ENCODE measurements at places on chromosomes 1 and 21.
A peak's percentile ranks its signal among the peaks of the same experiment; 100 is the strongest.

DNA sequence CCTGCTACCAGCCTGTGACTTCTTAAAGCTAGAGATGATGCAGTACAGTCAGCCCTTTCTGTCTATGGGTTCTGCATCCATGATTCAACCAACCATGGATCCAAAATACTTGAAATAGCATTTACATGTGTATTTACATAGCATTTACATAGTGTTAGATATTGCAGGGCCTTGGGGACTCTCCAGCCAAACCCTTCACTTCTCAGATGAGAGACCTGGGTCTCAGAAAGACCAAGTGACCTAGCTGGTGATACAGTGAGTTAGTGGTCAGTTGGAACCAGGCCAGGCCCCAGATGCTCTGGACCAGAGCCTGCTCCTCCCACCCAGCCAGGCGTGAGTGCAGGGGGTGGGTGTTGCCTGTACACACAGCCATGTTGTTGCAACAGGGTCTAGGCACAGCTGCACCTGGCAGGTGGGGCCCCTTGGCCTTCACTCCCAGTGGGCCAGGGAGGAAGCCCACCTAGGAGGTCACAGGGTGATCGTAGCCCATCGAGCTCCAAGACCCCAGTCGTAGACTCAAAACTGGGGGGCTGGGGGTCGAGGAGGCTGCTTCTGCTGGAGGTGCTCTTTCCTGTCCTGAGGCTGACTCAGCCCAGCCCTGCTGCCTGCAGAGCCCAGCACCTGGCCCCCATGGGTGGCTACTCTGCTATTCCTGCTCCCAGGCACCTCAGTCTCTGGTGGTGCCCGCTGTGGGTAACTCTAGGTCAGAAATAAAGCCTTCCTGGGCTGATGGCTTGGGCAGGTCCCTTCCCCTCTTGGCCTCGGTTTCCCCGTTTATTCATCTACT, 7.7 kb downstream of the TMEM61 start:
- no peak for DNase-seq

GRCh38 chr1:202167708-202168415, 7.5 kb upstream of the PTPN7 start:
- peak; percentile 84 for DNase-seq

DNA sequence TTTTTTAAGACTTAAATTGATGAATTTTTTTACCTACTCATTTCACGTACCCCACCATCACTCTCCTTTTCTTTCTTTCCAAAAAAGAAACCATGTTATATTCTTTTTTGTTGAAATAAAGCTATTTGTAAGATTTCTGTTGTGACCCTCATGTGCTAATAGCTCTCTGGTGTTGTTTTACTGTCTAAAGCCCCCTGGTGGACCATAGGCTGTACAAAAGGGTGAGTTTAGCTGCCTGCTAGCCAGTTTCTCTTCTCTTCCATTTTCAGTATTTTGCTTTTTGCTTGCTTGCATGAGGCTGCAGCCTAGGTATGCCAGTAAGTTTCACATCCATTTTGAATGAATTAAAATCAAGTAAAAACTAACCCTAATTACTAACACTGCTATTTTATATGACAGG, 15.6 kb upstream of the VAMP3 start:
- DNase-seq, result no peak

- DNase-seq, result no peak
Measured at GRCh38 chr1:203093754-203094410, 8.1 kb upstream of the MYOG start.

DNA sequence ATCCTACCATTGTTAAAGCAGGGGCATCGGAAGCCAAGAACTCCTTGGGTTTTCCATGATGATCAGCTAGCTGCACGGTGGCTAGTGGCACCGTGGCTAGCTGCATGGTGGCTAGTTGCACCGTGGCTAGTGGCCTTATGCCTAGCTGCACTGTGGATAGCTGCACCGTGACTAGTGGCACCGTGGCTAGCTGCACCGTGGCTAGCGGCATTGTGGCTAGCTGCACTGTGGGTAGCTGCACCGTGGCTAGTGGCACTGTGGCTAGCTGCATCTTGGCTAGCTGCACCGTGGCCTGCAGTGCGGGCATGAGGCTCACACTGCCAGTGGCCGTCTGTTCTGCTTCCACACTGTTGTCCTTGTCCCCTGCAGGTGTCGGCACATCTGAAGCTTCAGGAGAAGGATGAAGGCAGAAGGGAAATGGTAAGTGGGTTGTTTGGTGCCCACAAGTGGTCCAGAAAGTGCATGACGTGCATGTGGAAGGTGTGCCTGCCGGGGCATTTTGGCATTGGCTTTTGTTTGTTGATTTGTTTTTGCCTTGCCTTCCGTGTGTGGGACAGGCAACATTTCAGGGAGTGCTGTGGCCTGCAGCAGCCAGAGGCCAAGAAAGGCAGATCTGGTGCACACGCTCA, 38.6 kb downstream of the TFF3 start:
- DNase-seq, result no peak

DNA sequence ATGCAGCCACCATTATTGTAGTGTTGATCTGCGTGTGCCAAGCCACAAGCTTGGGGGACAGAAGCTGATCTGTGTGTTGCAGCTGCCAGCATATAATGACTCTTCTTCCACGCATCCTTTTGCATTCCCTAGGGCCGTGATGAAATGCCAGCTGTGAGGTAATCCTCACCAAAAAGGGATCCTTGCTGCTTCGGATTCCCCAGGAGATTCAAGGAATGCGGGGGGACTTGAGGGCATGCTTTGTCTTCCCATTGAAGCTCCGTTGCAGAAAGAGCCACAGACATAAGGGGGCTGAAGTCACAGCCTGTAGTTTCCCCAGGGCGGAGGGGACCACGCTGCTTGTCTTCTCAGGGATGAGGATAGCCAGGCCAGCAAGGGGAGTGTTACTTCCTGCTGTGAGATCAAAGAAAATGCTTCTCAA, 281.6 kb upstream of the FMN2 start:
- DNase-seq, result no peak

DNA sequence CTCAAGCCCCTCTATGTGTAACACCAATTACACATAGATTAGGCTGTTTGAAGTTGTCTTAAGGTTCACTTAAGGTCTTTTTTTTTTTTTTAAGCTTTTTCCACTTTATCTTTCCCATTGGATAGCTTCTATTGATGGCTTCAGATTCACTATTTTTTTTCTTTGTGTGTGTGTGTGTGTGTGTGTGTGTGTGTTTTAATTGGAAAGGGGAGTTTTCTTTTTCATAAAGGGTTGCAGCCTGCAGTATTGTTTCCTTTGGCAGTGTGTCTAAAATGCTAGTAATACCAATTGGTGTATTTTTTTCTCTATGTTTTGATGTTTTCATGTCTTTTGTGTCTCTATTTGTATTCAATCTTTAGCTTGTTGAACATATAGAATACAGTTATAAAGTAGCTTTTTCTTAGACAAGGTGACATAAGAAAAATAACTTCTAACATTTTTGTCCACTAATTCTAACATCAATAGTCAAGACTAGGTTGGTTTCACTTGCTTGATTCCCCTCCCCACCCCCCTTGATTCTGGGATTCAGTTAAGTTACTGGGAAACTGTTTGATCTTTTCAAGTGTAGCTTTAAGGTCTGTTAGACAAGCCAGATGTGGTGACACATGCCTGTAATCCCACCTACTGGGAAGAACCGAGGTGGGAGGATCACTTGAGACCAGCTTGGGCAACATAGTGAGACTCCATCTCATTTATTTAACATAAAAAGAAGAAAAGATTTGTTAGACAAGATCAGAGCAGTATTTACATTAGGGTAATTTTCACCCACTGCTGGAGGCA, 21.4 kb downstream of the PRRC2C start:
- no peak for DNase-seq

DNA sequence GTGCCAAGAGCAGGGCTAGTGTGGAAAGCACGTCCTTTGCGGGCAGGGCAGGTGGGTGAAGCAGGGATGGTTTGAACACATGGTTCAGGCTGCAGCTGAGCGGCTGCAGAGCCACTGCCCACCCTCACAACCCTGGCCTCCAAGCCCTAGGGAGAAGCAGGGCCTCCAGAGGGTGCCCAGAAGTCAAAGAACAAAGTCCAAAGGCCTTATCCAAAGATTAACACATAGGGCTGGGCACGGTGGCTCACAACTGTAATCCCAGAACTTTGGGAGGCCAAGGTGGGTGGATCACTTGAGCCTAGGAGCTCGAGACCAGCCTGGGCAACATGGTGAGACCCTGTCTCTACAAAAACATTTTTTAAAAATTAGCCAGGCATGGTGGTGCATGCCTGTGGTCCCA, 46.8 kb downstream of the CAPN8 start:
- no peak for DNase-seq

- DNase-seq, result no peak
Measured at GRCh38 chr1:25538191-25538767, 5.1 kb upstream of the LDLRAP1 start.

DNA sequence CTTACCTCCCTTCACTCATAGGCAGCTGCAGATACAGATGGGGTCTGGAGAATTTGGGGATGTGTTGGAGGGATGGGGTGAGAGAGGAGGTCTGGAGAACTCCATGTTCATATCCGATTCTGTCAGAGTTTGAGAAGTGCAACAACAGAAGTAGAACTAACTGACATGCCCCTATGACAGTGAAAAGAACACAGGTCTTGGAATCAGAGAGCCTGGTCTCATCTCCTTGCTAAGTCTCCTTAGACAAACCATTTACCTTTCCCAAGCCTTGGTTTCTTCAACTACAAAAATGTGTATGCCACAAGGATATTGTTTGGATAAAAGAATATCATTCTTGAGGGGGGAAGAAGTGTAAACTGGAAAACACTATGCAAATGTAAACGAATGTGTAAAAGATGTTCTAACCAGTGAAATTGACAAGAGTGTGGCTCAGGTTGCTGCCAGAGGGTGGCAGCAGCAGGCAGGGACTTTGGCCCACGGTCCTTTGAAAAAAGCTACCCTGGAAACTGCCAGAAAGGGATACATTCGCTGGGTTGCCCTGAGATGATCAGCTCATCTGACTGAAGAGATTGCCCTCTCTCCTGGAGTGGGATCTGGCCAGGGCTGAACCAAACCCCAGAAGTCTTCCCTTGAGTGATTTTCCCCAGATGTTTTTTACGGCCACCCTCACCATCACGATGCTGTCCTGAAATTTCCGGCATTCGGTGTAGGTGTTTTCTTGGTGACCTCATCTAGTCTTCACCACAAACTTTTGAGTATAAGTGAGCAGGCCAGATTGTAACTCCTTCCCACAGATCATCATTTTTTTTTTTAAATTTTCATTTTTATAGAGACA, 17.0 kb upstream of the CD2 start:
- peak; percentile 67 for DNase-seq

GRCh38 chr1:54581621-54582035, 33.6 kb downstream of the ACOT11 start:
- peak; percentile 58 for DNase-seq

DNA sequence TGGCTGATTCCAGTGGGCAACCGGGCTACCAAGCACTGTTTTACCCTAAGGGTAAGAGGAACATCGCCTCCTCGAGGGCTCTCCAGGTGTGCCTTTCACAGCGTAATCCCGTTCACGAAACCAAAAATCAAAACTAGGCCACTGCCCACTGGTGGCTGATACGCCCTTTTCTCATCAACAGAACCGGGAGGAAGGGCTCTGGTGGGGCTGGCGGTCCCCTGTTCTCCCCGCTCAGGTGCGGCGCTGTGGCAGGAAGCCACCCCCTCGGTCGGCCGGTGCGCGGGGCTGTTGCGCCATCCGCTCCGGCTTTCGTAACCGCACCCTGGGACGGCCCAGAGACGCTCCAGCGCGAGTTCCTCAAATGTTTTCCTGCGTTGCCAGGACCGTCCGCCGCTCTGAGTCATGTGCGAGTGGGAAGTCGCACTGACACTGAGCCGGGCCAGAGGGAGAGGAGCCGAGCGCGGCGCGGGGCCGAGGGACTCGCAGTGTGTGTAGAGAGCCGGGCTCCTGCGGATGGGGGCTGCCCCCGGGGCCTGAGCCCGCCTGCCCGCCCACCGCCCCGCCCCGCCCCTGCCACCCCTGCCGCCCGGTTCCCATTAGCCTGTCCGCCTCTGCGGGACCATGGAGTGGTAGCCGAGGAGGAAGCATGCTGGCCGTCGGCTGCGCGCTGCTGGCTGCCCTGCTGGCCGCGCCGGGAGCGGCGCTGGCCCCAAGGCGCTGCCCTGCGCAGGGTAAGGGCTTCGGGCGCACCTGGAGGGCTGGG, at the start of gene IL6R:
Gene IL6R (plus strand): TSS at position 360 of the 763 bp plus-strand sequence. CDS start 287 bp downstream, at position 647.
- peak; percentile 37 for DNase-seq

GRCh38 chr1:30405631-30406212, 317.7 kb downstream of the MATN1 start:
- DNase-seq, result no peak

DNA sequence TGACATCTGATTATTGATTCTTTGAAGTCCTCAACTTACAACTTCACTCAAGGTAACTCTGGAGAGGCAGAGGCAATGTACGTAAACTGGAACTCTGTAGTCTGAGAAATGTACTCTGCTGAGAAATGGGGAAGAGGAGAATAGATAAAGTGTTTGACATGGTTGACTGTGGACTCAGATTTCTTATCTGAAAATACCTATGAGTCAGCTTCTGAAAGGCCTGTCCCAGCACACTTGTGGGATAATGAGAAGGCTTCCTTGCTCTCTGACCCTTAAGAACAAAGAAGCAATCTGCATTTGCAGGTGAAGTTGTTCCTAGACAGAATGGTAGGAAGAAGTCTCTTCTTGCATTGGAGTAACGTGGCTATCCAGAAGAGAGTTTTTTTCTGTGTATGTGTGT, 1573.5 kb downstream of the BRINP3 start:
- no peak for DNase-seq

DNA sequence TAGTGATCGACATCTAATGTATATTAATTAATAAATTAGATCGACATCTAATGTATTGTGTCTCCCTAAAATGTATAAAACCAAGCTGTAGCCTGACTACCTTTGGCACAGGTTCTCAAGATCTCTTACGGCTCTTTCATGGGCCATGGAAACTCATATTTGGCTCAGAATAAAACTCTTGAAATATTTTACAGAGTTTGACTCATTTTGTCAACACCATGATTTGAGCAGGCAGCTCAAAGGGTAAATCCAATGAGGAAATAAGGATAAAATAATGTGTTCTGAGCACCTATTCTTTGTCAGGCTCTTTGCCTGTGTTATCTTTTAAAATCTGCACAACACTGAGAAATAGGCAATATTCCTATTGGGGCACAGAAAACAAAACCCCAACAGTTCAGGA, 223.4 kb upstream of the DUSP10 start:
- DNase-seq, result no peak

DNA sequence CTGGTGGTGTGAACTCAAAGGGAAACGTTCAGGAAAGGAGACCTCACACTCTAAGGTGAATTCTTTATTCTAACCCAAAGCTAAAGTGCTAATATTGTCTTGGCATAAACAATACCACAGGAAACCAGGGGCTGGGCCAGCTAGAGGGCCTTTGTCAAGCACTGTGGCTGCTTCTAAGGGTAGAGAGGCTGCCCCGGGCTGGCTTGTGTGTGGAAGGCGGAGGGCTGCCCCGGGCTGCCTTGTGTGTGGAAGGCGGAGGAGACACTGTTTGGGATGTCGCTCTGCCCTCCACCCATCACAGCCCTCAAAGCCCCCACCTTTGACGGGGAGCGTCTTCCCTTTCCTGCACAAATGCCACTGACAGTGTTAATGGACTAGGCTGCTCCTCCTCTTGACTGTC, 216.8 kb downstream of the TOMM20 start:
- DNase-seq, result no peak

GRCh38 chr1:94731891-94732290, 88.3 kb upstream of the SLC44A3 start:
- no peak for DNase-seq

- DNase-seq, result no peak
Measured at GRCh38 chr21:39007532-39007931, 175.7 kb downstream of the PSMG1 start.

- no peak for DNase-seq
Measured at GRCh38 chr21:43728154-43728466, 9.2 kb downstream of the PDXK start.
